ENCODE measurements at places on chromosomes 3 and 15.
A peak's percentile ranks its signal among the peaks of the same experiment; 100 is the strongest.

DNA sequence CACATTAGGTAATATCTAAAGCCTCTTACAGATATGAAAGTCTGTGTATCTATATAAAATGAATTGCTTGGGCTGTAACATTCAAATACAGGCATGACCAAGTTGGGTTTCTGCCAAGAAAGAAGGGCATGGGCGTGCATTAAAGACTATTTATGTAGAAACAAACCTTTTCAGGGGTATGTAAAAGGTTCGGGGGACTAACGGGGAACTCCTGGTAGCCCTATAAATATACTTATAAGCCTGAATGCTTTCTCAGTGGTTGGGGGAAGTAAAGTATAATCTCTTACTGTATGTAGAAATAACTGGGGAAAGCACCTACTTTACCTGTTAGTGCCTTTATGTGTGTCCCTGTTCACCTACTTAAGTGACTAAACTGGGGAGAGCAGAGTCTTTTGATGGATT, 154.5 kb upstream of the TBL1XR1 start:
- DNase-seq = no peak

GRCh38 chr3:115212615-115213014, 65.5 kb upstream of the ZBTB20 start:
- no peak for DNase-seq

- DNase-seq = no peak
Observed at GRCh38 chr15:100516643-100517512, 11.9 kb downstream of the CERS3 start.

DNA sequence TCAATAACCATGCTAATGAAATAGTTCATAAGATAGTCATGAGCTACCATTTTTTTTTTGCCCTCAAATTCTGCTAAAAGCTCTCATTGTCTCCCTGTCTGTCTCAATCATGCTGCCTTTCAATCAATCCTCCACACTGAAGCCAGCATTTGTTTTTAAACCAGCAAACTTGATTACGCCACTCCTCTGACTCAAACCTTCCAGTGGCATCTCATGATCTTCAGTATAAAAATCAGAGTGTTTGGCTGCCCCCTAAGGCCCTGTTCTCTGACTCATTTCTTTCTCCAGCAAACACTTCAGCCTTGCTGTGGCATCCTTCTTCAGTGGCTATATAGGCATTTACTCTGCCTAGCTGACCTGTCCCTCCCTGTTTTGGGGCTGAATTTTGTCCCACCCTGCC, 36.0 kb upstream of the EOMES start:
- peak; percentile 86 for DNase-seq

DNA sequence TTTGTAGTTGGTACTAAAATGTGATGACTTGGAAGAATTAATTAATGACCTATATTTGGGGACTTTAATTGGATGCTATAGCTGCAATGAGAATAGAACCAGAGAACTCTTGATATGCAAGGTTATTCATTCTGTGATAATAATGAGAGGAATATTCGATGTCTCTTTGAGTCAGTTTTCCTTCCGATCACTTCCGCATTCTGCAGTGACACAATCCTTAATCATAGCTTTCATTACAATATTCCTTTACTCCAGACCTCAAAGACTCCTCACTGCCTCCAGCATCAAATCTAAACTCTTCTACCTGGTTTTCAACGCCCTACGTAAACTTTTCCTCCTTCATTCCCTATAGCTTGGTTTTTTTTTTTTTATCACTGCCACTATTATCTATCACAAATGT, 21.6 kb downstream of the B3GNT5 start:
- DNase-seq = no peak

GRCh38 chr3:1469687-1470086, 376.9 kb downstream of the CNTN6 start:
- no peak for DNase-seq

DNA sequence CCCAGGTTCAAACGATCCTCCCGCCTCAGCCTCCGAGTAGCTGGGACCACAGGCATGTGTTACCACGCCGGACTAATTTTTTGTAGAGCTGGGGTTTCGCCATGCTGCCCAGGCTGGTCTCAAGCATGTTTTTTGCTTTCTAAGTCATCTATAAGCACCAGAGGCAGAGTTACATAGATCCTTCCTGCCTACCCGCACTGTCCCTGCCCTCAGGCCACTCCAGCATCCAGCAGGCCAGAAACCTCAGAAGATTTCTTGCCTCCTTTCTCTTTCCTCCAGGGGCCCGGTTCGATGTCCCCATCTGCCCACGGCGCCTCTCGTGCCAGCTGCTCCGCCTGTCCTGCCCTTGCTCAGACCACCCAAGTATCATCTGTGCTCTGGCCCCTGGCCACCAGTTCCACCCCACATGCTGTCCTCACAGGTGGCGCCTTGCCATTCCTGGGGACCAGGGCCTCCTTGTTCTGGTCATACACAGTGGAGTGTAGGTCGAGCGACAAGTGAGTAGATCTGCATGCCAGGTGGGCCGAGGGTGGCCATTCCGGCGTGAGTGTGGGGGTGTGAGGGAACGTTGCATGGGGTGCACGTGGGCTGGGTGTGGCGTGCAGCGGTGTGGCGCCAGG, 27.3 kb downstream of the KLHDC8B start:
- DNase-seq = no peak

DNA sequence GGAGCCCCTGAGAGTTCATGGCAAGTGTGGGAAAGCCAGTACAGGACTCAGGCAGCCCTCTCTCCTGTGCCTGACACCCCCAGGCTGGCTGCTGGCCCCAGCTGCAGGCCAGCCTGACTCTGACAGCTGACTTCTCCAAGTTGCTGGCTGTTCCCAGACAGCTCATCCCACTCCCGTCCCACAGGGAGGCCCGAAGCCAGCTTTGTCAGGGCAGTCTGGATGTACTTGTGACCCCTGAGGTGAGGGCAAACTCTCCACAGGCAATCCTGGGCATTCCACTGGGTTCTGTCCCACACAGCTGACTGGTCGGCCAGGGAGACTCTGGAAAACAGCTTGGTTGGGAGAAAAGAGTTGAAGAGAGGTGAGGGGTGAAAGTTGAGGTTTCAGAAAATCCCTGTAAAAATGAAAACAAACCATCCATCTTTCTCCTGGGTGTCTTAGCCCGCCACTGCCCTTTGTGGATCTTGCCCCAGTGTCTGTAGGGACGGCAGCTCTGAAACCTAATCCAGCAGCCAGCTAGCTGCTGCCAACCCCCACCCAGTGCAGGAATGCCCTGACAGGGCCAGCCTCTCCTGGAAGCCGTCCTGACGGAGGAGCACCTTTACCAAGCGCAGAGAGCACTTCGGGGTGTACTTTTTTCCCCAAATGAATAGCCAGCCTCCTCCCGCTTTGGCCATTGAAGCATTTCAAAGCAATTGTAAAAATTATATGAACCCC, 87.9 kb downstream of the DNAJB8 start:
- peak; percentile 71 for DNase-seq

DNA sequence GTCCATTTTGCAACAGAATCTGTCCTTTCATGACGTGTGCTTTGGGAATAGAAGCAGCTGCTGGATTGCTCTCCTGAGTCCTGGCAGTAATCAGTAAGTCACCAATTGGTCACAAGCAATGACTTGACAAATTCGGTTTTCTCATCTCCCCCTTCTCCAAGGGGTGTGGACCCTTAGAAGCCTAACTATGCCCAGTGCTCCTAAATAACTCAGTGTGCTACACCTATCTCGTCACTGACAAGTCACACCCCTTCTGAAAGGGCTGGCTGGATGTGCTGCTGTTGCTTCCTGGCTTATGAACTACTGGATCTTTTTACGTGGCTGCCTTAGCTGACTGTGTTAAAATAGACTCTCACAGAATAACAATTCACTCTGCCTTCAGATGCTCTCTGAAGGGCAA, 1351.5 kb downstream of the ZPLD1 start:
- DNase-seq = no peak

- peak; percentile 6 for DNase-seq
Observed at GRCh38 chr15:39582977-39583595, 2.2 kb downstream of the THBS1 start.

DNA sequence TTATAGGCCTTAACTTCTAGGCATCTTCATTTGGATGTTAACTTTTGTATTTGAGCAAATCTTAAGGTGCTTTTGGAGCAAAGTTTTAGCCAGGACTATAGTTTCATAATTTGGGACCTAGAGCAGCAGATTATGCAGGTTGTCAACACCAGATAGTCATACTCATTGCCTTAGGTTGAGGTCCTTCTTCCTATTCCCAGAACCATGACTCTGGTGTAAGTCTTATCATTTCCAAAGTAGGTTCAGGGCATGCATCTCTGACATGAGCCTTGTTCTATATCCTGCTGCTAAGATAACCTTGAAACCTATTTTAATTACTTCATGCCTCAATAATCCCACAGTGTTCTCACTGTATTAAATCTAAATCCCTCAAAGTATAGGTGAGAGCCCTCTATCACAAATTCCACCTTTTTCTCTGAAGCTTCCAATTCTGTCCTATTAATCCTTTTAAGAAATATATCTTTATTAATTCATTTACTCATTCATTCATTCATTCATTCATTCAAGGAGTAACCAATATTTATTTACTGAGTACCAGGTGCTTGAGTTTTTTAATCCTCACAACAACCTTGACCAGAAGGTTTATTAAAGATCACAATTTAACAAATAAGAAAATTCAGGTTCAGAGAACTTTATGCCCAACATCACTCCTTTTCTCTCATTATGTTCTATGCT, 2.7 kb upstream of the FNDC3B start:
- no peak for DNase-seq

GRCh38 chr3:112979244-112979832, 4.4 kb upstream of the CD200R1 start:
- DNase-seq = peak; percentile 8

DNA sequence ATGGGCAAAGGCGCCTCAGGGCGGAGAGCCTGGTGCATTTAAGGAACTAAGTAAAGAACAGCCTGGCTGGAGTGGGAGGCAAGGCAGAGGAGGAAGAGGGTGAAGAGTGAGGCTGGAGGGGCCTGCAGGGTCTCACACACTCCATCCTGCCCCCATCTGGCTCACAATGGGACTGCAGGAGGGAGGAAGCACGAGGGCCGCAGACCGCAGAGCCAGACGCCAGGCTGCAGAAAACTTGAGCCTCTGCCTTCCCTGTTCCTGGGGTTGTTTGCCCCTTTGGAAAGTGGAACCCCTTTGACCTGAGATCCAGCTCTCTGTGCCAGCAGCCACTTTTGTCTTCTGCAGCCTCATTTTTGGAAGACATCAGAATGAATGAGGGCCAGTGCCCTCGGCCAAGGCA, 138.0 kb downstream of the SRGAP3 start:
- no peak for DNase-seq

GRCh38 chr3:124985349-124985748, 50.8 kb upstream of the MUC13 start:
- peak; percentile 74 for DNase-seq

DNA sequence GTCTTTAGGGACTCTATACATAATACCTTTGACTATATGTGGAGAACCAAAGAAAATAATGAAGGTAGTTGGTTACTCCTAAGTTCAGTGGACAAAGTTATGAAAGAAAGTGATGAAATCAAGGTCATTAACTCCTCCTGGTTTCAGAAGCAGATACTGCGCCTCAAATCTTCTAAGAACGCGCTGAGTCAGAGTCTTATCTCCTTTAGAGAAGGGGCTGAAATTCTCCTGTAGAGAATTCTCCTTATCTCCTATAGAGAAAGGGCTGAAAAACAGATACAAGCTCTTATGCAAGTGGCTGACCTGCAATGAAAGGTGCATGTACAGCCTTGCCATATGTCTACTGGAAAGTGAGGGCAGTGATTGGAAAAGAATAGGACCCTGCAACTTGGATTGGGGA, 824.2 kb downstream of the NSUN3 start:
- DNase-seq = no peak

DNA sequence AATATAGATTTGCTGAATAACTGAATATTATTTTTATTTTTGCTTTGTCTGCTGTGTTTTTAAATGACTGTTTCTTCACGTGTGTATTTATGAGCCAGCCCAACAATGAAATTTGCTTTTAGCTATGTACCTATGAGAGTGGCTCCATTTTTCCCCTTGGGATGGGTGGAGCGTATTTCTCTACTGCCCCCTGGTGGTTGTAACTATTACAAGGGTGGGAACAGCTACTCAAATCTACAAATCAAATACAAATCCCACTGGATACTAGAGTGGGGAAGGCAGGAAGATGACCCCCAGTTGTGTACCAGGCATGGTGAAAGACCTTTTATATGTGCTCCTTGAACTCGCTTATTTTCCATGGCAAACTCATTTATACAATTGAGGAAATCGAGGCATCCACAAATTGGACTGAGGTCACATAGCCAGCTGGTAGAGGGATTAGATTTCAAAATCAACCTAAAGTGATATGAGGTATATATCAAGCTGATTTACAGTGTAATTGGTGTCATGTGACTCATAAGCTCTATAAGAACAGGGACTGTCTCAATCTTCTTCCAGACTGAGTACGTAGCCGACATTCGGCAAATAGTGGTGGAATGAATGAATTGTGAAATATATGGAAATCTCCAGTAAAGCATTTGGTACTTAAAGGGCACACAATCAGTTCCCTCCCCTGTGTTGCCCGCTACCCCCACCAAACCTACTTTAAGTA, 69.5 kb upstream of the VEPH1 start:
- DNase-seq = peak; percentile 77

DNA sequence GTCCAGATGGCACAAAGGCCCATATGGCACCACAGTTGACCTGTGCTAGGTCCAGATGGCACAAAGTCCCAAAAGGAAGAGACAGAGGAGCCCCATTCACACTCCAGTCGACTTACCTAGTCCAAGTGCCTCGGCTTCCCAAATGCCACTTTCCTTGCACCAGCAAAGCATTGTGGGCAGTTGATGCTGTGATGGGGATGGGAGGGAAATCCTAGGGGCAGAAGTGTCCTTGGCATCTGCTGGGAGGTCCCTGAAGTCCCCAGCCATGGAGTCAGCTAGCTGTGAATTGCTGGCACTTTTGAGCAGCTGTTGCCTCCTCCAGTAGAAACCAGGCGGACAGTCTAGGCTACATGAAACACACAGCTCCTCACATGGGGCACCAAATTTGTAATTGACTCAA, 60.3 kb upstream of the SIAH2 start:
- no peak for DNase-seq

- DNase-seq = no peak
Observed at GRCh38 chr3:51684971-51685751, 14.1 kb downstream of the TEX264 start.

Data from foreskin fibroblast (primary cell).